ENCODE measurements at places on chromosomes 16 and 17. TPM values are rescaled to one million over a fixed set of nuclear protein-coding genes. Genes with fewer than 3 reads are reported as not detected.

GRCh38 chr17:62724398-62725146, 83.5 kb downstream of the MARCHF10 start:
- peak; percentile 91 for DNase-seq

GRCh38 chr17:50609380-50610074, 25.2 kb upstream of the ABCC3 start:
- DNase-seq: no peak

- peak; percentile 77 for DNase-seq
These were observed 25.0 kb downstream of the HOXB1 start for GRCh38 chr17:48505788-48506187.

DNA sequence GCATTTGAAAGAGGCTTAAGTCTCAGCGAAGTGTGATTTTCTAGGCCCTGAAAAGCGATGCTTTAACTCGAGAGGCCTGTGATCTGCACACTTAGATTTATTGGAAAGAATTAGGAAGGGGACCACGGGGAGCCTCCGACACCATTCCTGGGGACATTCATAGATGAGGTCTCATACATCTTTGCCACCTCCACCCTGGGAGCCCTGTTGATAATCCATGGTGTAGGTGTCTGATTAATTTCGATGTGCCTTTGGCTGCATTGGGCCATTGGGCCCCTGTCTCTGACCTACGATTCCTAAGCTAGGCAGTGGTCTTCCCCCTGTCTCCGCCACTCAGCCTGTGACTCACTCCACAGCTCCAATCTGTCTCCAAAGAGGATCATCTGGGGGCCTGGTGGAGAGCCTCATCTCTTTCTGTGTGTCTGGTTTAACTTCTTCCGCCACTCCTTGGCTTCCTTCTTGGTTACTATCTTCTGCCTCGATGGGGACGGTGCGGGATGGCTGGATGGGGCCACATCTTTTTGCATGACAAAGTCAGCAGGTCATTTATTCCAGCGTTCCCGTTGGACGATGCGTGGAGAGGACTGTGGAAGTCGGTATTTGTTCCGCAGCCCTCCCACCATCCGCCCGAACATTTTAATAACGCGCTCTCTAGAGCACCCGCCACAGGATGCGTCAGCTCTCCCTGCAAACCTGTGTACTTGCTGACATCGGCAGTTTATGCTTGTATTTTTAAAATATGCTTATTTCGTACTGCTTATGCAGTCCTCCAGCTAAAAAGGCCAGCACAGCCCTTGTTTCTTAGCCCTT, 109.3 kb downstream of the IRX3 start:
- DNase-seq: no peak

DNA sequence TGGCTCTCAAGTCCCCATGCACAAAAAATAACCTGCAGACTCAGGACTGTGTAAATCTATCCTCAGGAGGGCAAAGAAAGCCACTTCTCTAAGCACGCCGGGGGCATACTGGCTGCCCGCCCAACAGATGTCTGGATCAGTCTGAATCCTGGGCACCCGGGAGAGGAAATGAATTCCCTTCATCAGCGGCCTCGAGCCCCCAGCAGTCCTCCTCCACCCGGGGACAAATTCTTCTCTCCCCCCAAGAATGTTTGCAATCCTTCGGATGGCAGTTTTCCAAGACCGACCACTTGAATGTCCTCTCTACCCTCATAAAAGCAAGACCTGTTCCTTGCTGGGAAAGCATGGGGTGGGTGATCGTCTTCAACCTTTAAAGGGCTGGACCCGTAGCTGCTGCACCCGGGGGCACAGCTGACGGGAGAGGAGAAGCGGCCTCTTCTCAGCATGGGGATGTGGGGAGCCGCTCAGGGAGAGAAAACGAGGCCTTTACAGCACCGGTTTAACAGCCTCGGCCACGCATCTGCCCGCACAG, 9.4 kb upstream of the MAP2K3 start:
- no peak for DNase-seq

DNA sequence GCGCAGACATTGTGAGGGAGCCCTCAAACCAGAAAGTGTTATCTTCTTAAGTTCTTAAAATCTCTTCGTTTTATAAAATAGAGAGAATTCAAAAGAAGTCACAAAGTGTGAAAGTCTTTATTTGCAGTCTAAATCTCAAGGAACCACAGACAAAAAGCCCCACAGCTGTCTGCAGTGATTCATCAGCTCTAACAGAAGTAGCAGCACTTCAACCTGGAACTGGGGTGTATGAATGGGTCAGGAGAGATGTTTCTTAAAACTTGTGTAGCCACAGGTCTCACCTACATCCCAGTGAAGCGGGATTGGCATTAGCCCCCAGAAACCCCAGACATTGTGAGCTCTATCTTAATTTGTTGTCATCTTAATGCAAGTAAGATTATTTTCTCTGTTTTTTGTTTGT, 61.1 kb downstream of the CDYL2 start:
- no peak for DNase-seq

DNA sequence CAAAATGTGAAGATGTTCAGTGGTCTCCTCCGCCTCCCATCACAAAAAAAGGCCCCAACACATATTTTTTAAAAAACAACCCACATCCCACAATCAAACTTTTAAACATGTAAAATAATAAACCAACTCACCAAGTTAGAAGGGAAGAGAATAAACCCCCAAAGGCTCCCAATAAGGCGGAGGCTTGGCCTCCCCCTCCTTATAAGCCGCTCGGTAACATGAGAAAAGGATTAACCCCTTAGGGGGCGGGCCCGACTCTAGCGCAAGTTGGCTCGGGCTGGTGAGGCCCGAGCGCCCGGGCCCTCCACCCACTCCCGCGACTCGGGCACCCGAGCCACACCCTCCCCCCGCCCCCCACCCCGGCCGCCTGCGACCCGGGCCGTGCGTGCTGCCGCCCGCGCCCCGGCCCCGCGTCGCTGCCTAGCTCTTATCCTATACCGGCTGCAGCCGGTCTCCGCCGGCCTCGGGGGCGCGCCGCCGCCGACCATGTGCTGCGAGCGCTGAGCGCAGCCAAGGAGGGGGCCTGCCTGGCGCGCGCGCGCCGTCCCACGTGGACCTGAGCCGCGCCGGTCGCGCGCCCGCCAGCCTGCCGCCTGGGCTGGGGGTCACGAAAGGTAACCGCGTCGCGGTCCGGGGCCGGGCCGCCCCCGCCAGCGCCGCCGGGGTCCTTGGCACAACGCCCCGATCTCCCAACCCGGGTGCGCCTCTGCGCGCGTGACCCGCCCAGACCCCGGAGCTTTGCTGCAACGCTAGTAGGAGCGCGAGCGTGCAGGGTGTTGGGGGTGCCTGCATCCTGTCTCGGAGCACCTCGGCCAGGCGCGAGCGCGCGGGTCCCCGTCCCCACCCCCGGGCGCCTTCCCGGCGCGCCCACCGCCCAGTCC, at the start of the genes ARSG and SLC16A6:
ARSG (plus strand) TSS at position 541 of the 881 bp plus-strand sequence. CDS start 15,999 bp downstream, outside the sequence.
SLC16A6 (minus strand) TSS at position 173 of the 881 bp plus-strand sequence. CDS start 12,807 bp downstream, outside the sequence.
- DNase-seq: no peak

GRCh38 chr17:6780001-6780400, 4.0 kb downstream of the FBXO39 start:
- DNase-seq: no peak

DNA sequence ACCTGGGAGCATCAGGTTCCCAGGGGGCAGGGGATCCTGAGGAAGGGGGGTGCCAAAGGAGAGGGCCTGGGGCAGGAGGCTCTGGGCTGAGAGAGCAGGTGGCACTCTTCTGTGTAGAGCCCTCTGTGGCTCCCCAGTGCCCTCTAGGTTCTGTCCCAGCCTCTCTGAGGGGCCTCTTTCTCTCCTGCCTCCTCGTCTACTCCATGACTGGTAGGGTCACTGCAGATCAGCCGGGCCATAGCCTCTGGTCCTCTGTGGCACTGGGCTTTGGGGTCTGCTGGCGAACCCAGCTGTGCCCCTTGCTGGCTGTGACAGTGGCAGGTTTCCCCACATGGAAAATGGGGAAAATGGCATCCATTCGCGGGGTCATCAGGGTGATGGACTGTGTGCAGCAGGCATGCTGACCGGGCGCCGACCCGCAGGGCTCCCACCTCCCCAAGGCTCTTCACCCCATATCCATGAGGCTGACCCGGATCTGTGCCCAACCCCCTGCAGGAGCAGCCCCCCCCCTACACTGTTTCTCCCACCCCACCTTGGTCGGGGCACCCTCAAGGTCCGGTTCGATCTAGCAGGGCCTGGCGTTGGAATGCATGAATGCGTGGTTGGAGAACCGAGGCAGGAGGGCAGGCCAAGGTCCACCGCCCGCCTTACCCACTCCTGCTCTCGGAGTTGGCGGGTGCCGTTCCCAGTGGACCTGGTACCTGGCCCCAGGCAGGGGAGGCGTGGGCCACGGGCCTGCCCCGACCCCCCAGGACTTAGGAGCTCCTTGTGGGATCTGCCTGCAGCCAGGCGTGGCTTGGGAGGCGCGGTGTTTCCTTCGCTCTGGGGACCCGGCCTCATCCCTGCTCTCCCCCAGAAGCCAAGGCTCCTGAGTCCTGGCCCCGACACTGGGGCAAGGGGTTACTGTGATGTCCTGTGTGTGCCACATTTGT, 6.5 kb downstream of the GLIS2 start:
- no peak for DNase-seq

The NXN gene
- 0.22 TPM for polyA plus RNA-seq

The PIMREG gene
- 33.3 TPM for polyA plus RNA-seq

The MYO15B gene
- 1.2 TPM for polyA plus RNA-seq

The RASL10B gene
- not detected for polyA plus RNA-seq

All from GM12878 (cell line).